Astrocyte of the spinal cord (primary cell): ENCODE measurements at places on chromosomes 6 and 20.

DNA sequence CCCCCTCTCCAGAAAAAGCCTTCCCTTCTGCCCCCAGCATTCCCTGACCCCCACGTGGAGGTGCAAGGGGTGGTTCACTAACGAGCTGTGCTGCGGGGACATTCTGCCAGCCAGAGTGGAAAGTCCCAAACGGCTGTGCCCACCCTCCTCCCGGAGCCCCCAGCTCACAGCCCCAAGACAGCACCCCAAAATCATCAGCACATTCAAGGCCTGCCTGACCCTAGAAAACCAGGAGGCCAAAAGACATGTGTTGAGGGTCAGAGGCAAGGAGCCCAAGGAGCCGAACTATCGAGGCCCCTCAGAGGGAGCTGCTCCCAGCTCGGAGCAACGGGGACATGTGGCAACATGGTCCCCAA, 197.9 kb downstream of the PREX1 start:
- no peak for DNase-seq

DNA sequence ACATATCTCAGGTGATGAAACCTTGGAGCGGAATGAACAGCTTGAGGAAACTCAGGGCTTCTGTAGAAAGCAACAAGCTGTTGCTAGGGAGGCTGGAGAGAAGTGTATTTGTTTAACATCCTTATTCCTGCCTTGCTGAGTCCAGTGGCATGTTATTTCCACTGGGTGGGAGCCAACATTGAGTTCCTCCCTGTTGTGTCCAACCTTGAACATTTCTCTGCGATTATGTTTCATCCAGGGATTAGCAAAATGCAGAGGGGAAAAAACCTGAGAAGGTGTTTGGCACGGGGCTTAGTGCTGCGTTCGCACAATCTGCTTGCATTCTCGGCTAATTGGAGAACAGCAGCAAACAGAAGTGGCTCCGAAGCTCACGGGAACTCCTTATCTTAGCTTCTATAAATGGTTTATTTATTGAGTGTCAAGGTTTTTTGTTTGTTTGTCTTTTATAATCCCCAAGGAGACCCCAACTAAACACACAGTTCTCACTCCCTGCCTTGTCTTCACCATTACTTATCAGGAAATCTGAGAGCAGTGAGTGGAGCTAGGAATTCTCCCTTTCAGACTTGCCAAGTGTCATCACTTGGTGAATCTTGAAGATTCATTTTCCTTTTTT, 412.8 kb downstream of the CDC5L start:
- peak; percentile 89 for DNase-seq

DNA sequence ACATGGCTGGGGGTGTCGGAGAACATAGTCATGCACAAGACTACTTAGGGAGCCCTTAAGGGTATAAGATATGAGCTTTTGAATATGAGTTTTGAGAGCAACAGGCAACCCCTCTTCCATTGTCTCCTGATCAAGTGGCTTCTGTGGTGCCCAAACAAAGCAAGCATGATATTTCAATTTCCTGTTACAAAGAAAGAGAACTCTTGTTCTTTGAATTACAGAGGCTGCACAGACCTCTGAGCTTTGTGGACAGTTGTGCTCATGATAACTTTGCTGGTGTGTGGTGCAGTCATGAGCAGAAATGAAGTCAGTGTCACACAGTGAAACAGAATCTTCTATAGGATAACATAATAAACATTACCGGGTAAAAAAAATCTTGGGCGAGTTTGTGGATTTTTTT, 66.8 kb upstream of the THEMIS start:
- DNase-seq: no peak

DNA sequence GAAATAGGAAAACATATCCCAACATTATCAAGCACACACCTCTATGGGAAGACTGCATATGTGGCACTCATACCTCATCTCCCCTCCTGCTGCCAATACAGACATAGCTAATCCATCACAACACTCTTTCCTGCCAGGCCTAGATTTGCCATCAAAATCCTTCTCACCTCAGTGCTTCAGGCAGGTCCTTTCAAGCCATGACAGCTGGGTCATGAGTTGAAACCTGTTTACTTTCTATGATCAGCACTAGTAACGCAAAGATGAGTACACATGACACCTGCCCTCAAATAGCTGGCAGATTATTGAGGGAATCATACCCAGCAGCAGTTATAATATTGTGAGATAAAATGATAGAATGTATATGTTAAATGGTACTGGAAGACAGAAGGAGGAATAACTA, 183.1 kb downstream of the AIG1 start:
- no peak for DNase-seq

GRCh38 chr6:77433888-77434287, 29.4 kb downstream of the HTR1B start:
- DNase-seq: no peak

DNA sequence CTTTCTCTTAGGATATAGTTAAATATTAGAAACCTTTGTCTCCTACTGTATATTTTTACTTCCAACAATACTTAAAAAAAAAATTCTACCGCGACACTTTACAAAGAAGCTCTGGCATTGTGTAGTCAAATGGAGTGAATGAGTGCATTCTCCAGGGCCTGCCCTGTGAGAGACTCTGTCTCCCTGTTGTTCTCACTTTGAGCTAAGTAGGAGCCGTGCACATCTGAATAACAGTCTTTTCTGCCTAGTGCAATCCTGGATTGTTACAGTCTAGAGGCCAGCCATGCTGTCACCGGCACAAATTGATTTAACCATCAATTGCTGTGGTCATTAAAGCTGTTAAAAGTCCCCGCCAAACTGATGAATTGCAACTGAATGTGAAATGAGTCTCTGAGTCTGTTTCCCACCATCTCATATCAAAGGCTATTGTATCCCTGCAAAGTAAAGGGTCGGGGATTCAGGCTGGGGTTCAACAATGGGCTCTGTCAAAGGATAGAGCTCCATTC, 156.0 kb downstream of the RFPL4B start:
- peak; percentile 29 for DNase-seq

DNA sequence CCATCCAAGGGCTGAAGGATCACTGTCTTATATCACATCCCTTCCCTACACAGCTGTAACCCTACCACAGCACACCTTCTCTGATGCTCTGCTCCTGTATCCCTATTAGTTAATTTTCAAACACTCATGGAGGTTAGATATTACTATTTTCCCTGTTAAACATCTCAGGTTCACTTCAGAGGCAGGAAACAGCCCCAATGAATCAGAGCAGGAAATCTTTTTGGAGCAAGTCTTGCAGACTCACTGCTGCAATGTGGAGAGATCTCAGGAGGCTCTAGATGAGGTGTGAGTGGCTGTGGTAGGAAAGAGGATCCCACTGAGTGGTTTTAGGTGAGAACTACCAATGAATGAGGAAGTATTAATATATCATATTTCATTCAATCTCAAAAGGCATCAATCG, 19.7 kb upstream of the HTR1B start:
- no peak for DNase-seq

GRCh38 chr6:143368426-143368825, 82.1 kb downstream of the ADAT2 start:
- peak; percentile 47 for DNase-seq

- DNase-seq: no peak
Observed at GRCh38 chr6:40555092-40555491, 32.1 kb downstream of the LRFN2 start.

- DNase-seq: no peak
Observed at GRCh38 chr20:57459278-57459677, 65.7 kb downstream of the CTCFL start.

DNA sequence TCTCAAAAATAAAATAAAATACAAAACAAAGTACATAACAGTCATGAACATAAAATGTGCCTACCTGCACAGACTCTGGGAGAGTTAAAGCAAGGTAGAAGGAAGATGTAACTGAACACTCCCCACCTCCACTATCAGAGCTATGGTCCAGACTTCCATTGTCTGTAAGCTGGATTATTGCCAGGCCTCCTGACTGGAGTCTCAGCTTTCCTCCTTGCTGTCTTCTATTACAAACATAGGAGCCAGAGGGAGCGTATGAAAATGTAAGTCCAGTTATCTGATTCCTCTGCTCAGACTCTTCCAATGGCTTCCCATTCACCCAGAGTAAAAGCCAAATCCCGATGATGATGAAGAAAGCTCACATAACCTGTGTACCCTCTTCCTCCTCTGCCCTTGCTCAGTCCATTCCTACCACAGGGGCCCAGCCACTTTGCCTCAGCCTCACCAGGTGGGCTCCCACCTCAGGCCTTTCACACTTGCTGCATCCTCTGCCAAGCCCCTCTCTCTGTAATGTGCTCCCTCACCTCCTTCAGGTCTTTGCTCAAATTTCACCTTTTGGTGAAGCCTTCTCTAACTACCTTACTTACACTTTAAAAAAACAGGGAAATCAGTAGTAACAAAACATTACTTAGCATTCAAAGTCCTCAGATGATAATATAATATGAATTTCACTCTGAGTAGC, 194.1 kb downstream of the RIMS1 start:
- DNase-seq: no peak

DNA sequence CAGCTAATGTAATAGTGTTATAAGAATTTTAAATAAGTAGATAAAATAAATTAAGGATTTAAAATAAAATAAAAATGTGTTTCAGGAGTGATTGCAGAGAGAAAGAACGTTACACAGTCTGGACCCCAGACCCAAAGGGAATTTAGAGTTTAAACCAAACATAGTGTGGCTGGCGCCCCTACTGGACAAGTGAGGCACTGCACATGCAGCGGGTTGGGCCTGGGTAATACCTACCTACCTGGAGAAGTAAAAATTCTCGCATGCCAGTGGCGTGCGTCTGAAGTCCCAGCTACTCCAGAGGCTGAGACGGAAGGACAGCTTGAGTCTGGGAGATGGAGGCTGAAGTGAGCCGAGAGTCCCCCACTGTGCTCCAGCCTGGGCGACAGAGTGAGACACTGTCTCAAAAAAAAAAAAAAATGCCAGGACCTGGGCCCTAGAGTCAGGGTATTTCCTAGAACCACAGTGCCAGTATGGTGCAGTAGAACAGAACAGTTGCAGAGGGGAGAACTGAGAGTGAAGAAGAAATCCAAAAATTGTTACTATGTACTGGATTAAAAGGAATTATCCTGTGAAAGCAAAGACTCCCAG, 71.4 kb upstream of the TCF21 start:
- DNase-seq: no peak

GRCh38 chr6:52538901-52539354, 37.9 kb downstream of the TRAM2 start:
- DNase-seq: no peak

DNA sequence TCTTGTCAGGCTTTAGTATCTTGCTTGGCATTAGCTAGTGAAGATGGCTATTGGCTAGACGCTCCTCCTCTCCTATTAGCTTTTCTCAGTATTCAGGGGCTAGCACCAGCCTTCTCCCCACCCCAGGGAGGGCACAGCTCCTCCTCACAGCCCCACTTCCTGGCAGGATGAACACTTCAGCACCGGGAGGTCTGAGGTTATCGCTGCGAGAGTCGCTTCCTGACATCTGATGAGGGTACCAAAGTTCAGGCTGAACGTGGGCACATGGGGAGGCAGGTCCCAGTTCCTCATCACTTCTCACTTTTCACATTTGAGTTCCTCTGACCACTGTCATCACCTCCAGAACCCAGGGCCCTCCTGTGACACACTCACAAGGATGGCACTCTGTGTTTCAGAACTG, 66.6 kb downstream of the LAMA4 start:
- DNase-seq: no peak

DNA sequence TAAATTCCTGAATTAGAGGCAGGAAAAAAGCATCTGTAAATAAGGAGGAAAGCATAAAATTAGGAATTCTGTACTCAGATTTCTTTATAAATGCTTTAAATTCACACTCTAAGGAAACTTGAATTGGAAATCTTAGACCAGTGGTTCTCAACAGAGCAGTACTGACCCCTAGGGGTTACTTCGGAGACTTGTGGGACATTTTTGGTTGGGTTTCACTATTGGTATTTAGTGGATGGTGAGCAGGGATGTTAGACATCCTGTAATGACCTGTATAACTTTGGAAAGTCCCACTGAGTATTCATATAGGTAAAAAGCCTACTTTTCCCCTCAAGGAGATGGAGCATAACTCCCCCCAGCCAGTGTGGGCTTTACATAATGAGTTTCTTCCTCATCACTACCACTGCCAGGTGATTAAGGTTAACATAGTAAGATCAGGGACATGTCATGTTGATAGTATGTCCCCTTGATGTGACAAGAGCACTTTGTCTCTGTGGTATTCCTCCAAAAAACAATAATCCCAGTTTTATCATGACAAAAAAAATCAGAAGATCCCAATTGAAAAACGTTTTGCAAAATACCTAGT, 31.0 kb downstream of the GLO1 start:
- peak; percentile 63 for DNase-seq

DNA sequence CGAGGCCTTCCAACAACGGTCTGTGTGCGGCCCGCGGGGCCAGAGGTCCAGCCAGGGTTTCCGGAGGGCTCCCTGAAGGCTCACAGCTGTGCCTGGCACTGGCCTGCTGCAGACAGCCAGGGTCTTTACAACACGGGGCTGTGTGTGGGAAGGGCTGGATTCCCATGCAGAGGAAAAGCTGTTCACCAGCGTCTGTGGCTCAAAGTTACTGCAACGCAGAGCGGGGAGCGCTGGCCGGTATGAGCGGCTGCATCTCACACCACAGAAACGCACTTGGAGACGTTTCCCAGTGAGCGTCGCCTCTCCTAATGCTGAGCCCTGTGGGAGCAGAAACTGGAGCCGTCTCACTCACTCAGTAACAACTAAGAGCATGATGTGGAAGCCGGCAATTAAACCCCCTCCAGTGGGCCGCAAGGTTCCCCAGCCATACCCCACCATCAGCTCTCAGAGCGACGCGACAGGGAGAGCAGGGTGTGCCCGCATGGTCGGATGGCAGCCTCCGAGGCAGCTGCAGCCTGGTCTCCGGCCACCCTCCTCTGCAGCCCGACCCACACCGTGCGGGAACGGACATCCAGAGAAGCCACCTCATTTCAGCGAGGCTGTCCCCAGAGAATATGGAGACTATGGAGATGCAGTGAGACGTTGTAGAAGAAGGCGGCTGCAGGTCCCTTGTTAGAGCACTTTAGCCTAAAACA, 42.6 kb downstream of the DLL1 start:
- no peak for DNase-seq

DNA sequence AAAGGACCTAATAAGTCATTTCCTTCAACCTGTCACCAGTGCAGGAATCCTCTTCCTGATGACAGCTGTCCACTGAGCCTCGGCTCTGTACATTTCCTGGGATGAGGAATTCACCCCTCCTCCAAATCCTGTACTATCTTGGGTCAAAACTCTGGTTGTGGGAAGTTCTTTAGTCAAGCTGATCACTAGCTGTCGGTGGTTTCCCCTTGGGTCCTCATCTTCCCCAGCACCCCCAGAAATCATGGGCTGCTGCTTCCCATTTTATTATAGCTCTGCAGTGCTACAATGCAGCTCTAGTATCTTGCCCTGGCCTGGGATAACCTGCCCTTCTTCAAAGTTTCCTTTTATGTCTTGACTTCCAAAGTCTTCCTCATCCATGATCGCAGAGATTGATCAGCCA, 14.6 kb upstream of the ADA start:
- no peak for DNase-seq
